Activated T-cell treated with anti-CD3 and anti-CD28 coated beads for 1 hour (primary cell): ENCODE measurements at places on chromosomes 13 and 19.

DNA sequence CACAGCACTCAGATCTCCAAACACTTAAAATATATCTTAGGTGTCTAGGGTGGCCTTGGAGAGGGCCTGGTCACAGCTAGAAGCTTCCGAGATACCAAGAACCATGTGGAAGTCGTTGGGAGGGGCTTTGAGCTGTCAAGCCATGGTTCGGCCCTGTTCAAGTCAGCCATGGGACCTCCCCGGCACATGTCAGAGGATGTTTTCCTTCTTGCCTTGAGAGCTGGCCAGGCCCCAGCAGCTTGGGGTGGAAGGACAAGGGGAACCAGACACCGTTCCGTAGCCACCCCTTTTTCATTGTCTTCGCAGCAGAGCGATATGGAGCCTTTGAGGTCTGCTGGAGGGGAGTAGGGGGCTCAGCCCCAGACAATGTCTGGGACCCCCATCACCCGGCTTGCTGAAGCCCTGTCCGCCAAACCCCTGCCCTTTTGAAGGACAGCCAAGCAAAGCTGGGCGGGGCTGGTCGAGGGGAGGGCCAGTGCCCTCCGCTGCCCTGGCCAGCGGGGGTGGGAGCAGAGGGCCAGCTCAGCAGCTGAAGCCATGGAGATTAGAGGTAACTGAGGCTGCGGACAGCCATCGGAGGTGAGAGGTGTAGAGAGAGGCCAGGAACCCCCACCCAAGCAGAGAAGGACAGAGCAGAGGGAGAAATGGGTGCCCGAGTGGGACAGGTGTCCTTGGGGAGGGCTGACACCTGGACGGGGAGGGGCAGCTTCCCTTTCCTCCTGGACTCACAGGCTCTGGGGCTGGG lies 435 bp downstream of the KLK11 start:
- no peak for DNase-seq

GRCh38 chr19:31317093-31317492 lies 32.1 kb downstream of the TSHZ3 start:
- no peak for DNase-seq

- DNase-seq = no peak
Observed at GRCh38 chr19:1008268-1009040, 8.2 kb downstream of the GRIN3B start.

DNA sequence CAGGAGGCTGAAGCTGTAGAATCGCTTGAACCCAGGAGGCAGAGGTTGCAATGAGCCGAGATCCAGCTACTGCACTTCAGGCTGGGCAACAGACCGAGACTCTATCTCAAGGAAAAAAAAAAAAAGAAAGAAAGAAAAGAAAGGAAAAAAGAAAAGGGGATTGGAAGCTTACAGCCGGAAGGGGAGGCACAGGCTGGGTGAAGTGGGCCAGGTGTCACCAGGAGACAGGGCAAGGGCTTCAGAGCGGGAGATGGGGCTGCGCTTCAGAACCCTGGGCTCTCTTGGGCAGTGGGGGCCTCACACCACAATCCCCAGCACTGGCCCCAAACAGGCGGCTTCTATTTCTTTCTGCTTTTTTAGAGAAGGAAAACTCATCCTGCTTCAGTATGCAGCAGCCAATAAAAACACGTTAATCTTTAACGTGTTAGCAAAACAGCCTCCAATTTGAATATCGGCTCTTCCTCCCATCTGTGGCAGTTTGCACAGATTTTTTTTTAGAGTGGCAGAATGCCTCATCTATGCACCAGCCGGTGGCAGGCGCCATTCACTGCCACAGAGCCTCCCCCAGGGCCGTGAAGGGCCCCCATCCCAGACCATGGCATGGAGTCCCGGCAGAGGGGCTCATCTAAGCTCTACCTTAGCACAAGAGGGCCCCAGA lies 46.6 kb upstream of the C19orf12 start:
- no peak for DNase-seq

DNA sequence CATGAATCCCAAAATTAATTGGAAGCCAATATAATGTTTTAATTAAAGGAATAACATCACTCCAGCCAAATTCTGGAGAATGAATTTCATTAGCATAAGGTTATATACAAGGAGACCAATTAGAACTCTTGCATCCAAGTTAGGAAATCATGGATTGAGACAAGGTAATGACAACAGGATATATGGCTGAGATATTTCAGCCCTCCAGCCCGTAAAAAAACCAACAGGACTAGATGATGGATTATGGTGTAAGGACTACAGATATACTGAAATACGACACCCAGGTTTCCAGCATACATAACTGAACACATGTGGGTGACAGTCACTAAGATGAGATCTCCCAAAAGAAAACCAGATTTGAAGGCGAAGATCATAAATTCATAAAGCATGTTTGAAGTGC lies 56.5 kb downstream of the TSC22D1 start:
- no peak for DNase-seq

GRCh38 chr13:90105849-90106496 lies 1241.5 kb upstream of the MIR17HG start:
- DNase-seq = no peak

DNA sequence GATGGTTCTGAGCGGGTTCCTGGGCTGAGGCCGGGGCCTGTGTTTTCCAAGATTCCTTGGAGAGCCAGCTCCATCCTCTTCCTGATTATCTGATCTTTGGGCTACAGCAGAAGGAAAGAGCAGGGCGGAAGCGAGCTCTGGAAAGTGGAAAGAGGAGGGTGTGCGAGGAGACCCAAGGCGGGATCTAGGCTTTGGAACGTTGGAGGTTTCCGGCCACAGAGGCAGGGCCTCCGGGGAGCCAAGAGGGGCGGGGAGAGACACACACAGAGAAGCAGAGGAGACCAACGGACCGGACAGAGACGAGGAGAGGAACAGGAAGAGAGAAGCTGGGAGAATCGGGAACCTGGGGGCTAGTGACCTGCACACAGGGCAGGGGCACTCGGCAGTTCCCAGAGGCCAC lies at the start of gene CLEC11A:
CLEC11A (plus strand) TSS at position 296 of the 400 bp plus-strand sequence. CDS start 162 bp downstream, outside the sequence.
- DNase-seq = no peak

GRCh38 chr13:73924607-73925006 lies 209.6 kb downstream of the KLF12 start:
- no peak for DNase-seq

DNA sequence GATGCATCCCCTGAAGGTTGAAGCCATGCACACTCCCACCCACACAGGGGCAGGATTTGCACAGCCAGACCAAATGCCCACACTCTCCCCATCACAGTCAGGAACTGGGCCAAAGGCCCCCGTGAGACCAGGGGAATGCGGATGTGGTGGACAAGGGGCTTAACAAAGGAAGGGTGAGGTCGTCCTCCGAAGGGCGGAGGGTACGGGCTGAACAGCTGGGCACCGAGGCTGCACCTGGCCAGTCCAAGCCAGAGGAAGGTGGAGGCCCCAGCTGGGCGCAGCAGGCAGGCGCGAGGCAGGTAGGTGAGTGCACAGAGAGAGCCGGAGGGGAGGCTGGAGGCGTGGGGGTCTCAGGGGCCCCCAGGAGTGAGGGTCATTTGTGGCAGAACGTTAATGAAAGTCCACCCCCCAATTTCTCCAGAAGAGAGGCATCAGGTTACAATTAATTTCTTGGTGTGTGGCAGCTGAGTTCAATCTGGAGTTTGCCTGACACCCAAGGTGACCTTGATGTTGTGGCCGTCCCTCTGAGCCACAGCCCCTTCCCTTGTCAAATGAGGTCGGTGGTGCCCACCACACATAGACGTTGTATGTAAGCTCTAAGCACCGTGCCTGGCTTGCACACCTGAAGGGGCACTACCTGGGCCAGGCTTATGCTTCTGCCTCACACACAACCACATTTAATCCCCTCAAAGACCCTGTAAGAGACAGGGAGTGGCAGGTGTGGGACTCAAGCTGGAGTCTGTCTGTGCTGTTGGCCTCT lies 2.9 kb downstream of the KLK15 start:
- DNase-seq = no peak

DNA sequence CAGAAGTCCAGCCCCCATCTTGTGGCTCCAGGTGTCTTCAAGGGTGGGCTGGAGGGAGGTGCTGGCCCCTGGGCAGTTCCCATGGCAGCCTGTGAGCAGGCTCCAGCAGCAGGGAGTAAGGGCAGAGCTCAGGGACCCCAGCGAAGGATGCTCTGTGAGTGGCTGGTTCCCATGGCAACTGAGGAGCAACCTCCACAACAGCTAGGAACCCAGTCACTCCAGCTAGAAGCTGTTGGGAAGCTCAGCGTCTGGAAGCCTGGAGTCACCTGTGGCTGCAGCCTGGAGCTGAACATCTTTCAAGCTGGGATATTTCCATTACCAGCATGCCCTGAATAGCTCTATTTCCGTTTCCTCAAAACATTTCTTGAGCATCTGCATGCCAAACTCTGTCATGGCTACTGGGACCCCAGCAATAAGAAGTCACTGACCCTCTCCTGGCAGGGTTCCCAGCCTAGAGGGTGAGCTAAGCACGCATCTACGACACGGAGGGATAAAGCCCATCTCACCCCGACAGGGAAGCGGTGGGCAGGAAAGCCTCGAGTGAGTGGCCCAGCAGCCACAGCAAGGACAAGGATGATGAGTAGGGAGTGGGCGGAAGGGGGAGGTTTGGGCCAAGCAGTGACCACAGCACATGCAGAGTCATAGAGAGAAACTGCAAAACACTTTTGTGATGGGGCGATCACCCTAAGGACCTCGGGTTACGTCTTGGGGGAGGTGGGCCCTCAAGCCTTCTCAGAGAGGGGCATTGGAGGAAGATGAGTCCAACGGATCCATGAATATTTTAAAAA lies 52.6 kb downstream of the ALOX5AP start:
- DNase-seq = no peak

GRCh38 chr19:56837004-56837403 lies 3.5 kb downstream of the PEG3 start:
- no peak for DNase-seq

GRCh38 chr13:94859811-94860210 lies 147.5 kb upstream of the SOX21 start:
- no peak for DNase-seq

DNA sequence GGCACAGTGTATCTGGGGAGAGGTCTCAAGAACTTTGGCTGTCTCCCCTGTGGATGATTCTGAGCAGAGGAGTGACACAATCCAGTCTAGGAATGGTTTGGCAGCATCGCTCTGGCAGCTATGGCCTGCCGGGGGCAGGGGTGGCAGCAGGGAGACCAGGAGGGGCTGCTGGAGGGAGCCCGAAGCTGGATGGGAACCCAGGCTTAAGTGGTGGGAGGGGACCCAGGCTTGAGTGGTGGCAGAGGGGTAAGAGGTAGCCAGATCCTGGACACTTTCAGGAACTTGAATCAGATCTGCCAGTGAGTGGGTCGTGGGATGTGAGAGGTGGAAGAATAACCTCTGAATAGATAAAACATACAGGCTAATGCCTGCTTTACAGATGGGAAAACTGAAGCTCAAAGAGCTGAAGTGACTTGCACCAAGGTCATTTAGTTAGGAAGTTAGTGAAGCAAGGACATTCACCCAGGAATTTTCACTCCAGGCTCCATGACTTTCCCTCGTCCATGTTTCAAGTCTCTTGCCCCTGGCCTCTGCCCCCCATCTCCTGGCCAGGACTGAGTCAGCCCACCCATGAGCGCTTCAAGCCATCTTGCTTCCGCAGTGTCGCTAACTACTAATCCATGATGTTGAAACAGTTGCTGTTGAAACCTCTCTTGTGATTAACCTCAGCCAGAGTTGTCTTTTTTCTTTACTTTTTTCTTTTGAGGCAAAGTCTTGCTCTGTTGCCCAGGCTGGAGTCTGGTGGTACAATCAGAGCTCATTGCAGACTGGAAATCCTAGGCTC lies 29.9 kb upstream of the C1QTNF9 start:
- no peak for DNase-seq

- no peak for DNase-seq
Observed at GRCh38 chr19:16473875-16474392, 2.2 kb upstream of the EPS15L1 start.

- no peak for DNase-seq
Observed at GRCh38 chr13:41008349-41008980, 10.7 kb downstream of the ELF1 start.

DNA sequence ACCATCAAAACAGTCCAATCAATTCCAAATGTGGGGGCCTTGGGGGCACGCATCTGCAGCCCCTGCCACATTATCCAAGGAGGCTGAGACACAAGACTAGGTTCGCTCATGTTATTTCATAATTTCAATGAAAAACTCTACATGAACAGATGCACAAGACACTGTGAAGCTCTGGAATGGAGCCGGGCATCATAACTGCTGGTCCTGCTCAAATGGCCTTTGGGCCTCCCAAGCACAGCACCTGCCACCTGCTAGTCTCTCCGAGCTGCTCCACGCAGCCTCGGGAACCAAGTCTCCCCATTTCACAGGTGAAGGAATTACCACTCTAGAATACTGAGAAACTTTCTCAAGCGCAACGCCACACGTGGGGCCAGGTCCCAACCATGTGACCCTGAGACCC lies 16.9 kb downstream of the CARS2 start:
- no peak for DNase-seq

DNA sequence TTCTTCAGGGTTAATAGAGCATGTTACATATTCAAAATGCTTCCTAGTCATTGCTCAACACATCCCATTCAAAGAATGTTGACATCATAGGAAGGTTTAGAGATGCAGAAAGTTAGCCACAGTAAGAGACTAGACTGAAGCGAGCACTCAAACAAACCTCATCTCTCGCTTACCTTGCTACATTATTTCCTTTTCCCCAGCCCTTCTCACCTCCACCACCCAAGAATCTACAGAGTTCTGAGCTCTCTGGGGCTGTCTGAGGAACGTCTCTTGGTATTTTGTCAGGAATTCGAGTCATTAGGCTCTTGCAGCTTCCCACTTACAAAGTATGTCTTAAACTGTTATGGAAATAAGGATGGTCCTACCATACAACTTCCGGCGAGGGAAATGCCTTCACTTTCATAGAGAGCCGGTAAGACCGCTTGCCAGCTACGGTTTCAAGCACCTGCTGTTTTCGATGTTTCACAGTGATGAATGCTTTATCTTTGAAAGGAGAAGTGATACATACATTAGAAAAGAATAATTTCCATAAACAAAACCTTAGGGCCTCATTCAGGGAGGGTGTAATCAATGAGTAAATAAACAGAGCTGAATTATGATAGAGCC lies 65.1 kb downstream of the FLT1 start:
- DNase-seq = no peak

- no peak for DNase-seq
Observed at GRCh38 chr19:2237051-2237868, 636 bp downstream of the SF3A2 start.

DNA sequence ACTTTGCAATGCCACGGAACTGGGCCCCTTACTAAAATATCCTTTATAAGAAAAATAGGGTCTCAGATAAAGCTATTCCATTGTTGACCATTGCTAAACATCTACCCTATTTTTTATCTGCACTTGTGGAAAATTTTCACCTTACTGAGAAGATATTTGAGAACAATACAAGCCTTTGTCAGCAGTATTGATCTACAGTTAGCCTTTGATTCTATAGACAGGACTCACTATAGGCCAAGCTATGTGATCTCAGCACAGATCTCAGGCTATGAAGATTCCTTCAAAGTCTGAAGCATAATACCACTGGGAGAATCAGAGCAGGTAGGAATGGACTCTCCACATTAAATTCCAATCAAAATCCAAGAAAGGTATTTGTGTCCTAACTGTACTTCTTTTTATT lies 1099.7 kb downstream of the DIAPH3 start:
- no peak for DNase-seq
